ENCODE measurements at places on chromosomes 5 and 9. TPM values are rescaled to one million over a fixed set of nuclear protein-coding genes. Genes with fewer than 3 reads are reported as not detected.

GRCh38 chr5:1495525-1495897 lies 28.2 kb downstream of the LPCAT1 start:
- no peak for DNase-seq

The PCDHGA2 gene
- total RNA-seq: 0.15 TPM

GRCh38 chr5:30523061-30523460 lies 670.4 kb upstream of the CDH6 start:
- no peak for DNase-seq

DNA sequence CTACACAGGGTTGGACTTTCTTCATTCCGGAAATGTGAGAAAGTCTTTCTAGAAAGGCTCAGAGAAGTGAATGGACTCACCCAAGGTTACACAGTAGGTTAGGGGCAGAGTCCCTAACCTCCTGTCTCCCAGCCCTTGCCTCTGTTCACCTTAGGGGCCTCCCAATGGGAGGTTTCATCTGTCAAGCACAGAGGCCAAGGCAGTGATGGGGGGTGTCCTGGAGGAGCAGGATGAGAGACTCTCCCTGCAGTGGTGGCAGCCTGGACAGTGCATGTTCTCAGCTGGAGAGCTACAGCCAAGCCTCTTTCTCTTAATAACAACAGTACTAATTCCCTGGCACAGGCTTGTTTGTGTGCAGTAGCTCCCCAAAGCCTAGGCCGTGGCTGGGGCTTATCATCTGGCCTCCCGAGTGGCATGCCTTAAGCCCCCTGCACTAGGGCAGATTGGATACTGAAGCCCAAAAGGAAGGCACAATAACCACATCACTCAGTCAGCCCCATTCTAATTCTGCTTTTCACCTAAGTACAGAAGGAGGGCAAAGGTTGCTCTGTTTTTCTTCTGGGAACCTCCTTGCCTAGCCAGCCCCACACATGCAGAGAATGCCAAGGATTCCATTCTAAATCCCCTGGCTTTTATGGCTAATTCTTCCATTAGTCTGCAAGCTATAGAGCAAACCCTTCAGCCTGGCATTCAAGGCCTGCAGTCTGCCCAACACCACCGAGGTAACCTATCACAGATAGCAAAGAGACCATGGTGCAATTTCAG lies 50.2 kb upstream of the XPA start:
- DNase-seq: no peak

- DNase-seq: no peak
Measured at GRCh38 chr9:114938687-114939575, 8.5 kb upstream of the TNFSF8 start.

GRCh38 chr5:169152453-169152852 lies 148.5 kb downstream of the SLIT3 start:
- no peak for DNase-seq

DNA sequence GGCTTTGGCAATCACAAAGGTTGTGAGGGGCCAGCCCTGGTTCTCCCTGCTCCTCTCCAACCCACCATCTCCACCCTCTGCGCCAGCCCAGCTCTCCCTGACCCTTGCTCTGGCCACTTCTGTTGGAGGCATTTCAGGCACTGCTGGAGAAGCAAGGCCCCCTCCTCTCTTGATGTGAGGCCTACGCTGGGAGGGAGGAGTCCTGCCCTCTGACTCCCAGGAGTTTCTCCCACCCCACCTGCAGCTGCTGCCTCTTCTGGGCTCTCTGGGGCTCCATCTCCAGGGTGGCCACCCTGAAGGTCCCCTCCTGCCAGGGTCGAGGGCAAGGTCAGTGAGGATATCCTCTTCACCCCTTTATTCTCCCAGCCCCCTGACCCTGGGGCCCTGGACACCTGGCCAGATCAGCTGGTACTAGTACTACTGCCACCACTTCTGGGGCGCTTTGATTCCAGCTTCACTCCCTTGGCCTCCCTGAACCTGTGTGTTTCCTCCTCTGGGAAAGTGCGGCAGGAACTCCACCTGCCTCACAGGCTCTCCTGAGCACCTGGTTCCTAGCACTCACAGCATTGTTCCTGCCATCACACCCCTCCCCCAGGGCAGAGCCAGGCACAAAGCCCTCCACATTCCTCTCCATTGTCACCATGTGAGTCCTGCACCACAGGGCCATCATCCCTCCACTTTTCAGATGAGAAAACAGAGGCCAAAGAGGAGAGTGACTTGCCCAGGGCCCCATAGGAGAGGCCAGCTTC lies 23.8 kb upstream of the TDRD7 start:
- DNase-seq: no peak

DNA sequence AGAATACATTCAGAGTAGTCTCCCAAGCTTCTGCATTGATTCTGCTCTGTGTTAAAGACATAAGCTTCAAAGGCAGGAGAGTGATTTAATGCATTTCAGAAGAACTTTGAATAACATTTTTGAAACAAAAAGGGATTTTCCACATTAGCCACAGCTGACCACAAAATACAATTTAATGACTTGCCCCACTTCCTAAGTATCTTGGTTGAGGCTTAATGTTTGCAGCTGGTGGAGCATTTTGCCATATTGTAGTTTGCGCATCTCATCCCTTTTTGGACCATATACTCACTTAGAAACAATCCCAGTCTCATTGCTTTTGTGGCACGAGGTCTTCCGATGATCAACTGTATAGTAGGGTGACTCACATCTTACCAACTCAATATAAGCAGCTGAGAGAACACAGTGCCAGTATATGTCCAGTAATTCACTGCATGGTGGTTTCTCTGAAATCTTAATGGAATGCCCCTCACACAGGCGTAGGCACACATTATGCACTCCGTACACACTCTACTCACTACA lies 455.8 kb upstream of the PTGER4 start:
- no peak for DNase-seq

The NACC2 gene
- total RNA-seq: 10.4 TPM

The GARIN3 gene
- not detected for total RNA-seq

DNA sequence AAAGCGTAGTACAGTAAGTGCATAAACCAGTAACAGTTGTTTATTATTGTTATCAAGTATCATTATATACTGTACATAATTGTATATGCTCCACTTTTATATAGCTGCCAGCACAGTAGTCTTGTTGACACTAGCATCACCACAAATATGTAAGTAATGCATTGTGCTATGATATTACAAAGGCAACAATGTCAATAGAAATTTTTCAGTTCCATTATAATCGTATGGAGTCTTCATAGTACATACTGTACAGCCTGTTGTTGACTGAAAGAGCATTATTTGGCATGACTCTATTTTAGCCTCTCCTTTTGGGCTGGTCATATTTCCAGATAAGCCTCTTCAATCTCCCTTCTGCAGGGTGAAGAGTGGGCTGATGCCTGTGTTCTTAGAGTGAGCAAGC lies 40.4 kb downstream of the CFAP95 start:
- DNase-seq: no peak

DNA sequence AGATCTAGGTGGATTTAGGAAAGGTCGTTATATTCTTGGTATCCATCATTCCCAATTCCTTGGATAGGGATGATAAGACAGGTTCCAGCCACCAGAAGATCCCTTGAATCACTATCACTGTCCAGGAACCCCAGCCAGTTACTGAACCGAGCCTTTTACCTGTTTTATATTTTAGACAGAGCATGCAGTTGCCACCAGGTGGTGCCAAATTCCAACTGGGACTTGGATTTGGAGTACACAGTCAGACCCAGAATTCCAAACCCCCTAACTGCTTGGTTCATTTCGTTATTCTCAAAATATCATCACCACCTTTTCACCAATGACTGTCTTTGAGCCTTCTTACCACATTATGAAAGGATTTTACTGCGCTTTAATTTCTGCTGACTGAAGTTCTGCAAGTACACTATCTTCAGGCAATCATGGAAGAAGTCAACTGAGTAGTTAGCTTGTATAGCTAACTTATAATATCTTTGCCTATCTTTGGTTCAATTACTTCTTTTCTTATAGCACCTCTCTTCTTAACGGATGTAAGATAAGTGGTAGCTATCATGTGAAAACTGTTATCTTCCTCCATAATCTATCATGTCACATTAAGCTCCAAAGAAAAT lies 191.8 kb downstream of the PRR16 start:
- no peak for DNase-seq

- no peak for DNase-seq
Measured at GRCh38 chr9:79639354-79639753, 67.6 kb downstream of the TLE4 start.

DNA sequence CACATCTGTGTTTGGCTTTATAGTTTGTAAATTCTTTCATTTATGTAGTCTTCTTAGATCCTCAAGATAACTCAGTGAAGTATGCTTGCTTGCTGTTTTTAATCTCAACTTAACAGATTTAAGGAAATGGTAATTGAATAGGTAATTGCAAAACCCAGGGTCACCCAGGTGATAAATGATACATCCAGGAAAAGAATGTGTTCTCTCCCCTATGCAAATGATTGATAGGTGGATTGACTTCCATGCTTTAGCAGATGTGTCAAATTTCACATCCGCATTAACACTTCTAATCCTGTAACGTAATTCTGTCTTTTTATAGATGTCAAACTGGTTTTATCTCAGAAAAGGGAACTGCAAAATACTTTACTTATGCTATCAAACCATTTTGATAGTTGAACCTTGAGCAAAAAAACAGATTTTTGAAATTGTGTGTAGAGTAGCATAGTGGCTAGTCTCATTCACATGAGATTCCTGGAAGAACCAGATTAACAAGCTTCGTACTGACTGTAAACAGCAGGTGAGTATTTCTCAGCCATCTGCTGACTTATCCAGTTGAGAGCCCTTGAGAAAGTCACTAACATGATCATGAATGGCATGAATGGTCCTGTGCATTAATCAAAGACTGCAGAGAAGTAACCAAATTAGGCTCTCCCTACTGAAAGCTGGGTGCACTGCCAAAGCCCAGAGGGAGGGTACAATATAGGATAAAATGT lies 86.7 kb upstream of the PAM start:
- no peak for DNase-seq

GRCh38 chr5:59943452-59944113 lies 50.1 kb upstream of the PDE4D start:
- no peak for DNase-seq

DNA sequence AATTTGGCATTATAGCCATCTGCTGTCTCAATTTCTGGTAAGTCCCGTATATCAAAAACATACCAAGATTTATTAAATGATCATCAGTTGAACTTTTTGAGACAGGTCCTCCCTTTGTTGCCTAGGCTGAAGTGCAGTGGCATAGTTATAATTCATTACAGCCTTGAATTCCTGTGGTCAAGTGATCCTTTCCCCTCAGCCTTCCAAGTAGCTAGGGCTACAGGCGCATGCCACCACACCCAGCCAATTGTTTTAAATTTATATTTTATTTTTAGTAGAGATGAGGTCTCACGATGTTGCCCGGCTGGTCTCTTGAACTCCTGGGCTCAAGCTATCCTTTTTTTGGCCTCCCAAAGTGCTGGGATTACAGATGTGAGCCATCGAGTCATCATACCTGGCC lies 418.9 kb downstream of the ARHGEF28 start:
- no peak for DNase-seq

GRCh38 chr5:42943931-42944631 lies 96.0 kb downstream of the ANXA2R start:
- no peak for DNase-seq

GRCh38 chr5:10595672-10596309 lies 31.9 kb downstream of the ANKRD33B start:
- no peak for DNase-seq

The TDRD7 gene
- 7.7 TPM for total RNA-seq

DNA sequence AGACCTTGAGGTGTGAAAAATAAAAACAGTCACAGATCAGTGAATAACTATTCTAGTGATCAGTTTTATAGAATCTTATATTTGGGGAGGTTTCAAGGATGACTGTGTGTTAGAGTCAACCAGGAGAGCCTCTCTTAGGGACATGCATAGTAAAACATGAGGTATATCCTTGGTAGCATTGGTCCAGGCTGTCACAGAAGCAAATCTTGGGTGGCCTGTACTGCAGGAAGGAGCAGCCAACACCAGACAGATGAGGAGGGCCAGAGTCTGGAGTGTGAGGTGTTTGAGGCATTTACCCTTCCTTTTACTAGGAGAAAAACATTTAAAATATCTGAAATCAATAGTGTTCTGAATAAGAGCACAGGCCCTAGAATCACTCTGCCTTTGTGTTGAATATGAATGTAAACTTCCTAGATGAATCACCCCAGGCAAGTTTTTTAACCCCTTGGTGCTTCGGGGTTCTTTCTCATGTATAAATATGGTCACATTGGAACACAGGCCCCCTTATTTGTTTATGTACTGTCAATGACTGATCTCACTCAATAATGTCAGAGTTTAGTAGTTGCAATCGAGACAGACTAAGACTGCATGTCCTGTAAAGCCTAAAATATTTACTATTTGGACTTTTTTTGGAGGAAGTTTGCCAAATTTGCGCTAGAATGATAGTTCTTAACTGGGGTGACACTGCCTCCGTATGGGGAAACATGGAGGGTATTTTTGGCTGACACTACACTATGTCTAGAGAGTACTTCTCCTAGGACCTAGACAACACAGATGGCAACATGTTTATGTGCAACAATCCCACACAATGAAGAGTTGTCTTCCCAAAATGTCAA lies 416.5 kb upstream of the POU5F2 start:
- DNase-seq: no peak

GRCh38 chr5:181204113-181204825 lies 727 bp downstream of the TRIM7 start:
- DNase-seq: no peak

GRCh38 chr5:32308946-32309345 lies 3.8 kb downstream of the MTMR12 start:
- DNase-seq: no peak

DNA sequence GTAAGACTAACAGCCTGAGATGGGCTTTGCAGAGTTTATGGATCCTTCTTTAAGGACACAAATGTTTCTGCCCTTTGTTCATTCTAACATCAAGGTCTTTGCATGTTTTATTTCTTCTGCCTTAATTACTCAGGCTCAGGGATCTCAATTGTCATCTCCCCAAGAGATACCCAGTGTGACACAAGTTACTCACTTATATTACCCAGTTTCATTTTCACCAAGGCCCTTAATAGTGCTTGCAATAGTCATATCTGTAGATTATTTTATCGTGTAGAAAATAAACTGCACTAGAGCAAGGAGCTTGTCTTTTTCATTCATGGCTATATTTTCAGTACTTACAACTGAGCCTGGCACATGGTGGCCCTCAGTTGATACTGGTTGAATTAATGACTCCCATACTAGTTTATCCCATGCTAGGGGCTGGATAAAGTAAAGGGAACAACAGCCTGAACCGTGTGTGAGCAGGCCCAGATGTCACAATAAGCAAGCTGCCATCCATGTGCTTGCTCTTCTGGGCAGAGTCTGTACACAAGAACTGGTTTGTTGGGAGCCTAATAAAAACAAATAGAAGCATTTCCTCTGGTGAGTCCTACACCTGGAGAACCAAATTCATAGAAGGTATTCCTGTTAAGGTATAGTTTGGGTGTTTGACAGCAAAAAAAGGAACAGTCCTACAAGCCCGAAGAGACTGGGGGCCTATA lies 112.5 kb upstream of the CD180 start:
- no peak for DNase-seq

GRCh38 chr5:40483316-40483715 lies 196.4 kb upstream of the PTGER4 start:
- no peak for DNase-seq

DNA sequence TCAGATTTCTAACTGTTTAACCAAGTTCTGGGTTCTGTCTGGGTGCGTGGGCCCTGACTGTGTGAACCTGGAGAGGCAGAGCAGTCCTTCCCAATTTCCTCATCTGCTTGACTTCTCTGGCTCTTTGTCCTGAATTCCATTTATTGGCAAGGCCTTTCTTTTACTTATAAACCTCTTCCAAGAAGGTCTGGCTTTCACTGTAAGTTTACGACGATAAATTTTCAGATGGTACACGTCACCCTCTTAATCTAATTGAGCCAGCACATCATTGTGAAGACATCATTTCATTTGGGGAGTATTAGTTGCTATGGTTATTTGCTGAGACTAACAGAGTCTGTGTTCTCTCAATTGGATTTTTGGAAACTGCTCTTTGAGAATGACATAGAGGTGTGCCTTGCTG lies 92.4 kb downstream of the ARHGAP26 start:
- DNase-seq: no peak

Measured in esophagus squamous epithelium (tissue), 5 donors.